Left lung (tissue), 14 donors: ENCODE measurements at places on chromosomes 6 and 20.

DNA sequence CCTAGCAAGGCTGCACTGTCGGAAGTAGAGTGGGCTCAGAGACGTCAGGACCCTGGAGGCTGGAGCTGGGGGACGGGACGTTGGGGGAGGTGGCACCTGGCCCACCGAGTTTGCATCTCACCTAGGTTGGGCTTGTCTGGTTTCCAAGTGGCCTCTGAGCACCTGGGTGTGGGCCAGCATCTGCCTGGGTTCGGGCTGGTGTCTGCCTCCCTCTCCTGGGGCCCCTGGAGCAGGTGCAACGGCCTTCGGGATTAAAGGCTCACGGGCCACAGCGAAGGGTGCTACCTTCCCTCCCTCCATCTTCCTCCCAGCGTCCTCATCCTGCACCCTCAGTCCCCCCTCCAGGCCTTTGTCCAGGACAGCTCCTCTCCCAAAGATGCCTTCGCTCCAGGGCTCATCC lies 6.0 kb downstream of the HRH3 start:
- peak; percentile 51 for DNase-seq

- DNase-seq = no peak
These were observed 11.7 kb upstream of the SIRPB1 start for GRCh38 chr20:1631309-1632151.

GRCh38 chr20:57402206-57403125 lies 11.3 kb downstream of the RBM38 start:
- DNase-seq = no peak

GRCh38 chr6:68134796-68135195 lies 500.3 kb upstream of the ADGRB3 start:
- no peak for DNase-seq
